Dermis blood vessel endothelial cell (primary cell): ENCODE measurements at places on chromosomes 6 and 20. TPM values are rescaled to one million over a fixed set of nuclear protein-coding genes. Genes with fewer than 3 reads are reported as not detected.

GRCh38 chr6:142819603-142820337, 125.2 kb downstream of the HIVEP2 start:
- DNase-seq, result peak; percentile 94

DNA sequence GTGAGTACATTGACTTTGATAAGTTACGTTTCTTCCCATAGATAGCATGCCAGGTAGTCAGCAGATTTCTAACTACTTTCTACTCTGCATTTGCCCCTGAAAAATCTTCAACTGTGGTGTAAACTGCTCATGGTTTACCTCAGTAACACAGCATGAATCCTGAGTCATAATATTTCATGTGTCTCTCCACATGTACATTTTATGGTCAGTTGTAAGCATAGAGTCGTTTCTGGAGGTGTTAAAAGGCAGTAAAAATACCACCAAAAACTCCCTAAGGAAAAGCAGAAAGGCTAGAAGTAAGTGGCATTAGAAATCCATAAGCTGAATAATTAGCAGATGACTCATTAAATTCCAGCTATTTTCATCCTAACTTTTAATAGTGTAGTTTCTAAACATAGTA, 4.1 kb upstream of the GPR63 start:
- DNase-seq, result no peak

DNA sequence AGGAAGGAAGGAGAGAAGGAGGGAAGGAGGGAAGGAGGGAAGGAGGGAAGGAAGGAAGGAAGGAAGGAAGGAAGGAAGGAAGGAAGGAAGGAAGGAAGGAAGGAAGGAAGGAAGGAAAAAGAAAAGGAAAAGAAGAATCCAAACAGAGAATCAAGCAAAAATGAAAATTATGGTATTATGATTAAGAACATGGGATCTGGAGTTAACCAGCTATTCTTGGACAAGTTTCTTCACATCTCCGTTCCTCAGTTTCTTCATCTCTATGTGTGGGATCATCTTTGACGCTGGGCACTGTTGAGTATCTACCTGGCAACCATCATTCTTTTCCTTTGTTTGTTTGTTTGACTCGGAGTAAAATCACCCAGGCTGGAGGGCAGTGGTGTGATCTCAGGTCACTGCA, 71.6 kb downstream of the ZNF217 start:
- DNase-seq, result no peak

GRCh38 chr20:37294262-37294981, 5.0 kb downstream of the MANBAL start:
- no peak for DNase-seq

- no peak for DNase-seq
These were observed 203.8 kb upstream of the PCSK2 start for GRCh38 chr20:17023036-17023435.

GRCh38 chr6:154179434-154179833, 140.4 kb downstream of the OPRM1 start:
- no peak for DNase-seq

DNA sequence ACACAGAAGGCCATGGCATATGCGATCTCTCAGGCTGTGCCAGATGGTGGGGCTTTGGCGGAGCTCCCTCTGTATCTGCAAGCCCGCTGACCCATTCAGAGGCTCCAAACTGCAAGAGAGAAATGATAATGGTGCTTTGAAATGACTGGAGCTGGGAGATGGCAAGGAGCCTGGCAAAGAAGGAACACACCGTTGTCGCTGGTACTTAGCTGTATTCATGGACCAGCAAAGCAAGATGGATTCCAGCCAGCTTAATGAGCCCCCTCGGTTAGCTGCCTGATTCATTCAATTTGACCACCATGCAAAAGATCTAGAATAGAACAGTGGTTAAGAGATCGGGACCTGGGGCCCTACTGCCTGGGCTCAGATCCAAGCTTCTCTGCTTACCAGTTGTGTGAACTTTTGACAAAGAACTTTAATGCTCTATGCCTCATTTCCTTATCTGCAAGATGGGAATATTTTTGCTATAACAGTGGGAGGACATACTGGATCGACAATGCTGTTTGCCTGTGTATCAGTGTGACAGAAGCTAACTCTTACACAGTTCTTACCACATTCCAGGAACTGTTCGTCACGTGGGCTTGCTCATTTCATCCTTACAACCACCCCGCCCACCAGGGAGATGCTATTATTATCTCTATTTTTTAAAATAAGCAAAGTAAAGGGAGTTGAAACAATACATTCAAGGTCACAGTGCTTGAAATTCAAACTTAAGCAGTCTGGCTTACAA, 317.8 kb upstream of the SULF2 start:
- DNase-seq, result peak; percentile 26

DNA sequence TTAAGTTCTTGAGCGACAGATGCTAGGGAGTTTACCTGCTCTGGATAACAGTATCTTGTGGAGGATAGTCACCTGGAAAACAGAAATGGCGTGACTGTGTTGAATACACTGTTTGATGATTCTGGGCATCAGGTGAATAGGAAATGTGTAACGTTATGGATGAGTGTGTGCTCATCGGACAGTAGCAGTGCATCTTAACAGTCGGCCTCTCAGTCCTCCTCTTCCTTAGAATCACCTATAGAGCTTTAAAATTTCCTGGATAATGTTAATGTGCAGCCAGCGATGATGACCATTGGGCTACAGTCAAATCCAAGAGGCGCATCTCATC, 217.7 kb downstream of the OR2B2 start:
- no peak for DNase-seq

DNA sequence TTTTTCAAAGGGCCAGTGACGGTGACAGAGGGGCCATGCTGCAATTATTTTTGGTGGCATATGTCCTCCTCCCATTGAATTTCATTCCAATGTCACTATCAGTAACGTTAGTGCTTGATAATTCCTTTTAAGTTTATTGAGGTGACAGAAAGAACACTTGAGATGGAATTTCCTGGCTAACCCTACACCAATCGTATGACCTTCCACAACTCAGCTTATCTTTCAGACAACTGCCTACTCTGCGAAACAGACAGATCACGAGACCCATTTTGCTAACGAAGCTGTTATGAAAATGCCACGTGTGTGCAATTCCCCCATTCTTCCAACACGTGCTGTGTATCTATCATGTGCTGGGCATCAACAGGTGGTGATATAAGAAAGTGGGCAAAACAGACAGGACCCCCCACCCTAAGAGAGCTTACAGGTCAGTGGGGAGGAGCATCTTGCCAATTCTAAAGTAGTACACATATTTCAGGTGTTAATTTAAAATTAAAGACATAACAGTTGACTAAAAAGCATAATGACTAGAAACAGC, 113.0 kb downstream of the IRF4 start:
- DNase-seq, result no peak

GRCh38 chr20:36115925-36116324, 38.6 kb upstream of the EPB41L1 start:
- no peak for DNase-seq

- no peak for DNase-seq
These were observed 64.9 kb downstream of the FNDC1 start for GRCh38 chr6:159234102-159234553.

DNA sequence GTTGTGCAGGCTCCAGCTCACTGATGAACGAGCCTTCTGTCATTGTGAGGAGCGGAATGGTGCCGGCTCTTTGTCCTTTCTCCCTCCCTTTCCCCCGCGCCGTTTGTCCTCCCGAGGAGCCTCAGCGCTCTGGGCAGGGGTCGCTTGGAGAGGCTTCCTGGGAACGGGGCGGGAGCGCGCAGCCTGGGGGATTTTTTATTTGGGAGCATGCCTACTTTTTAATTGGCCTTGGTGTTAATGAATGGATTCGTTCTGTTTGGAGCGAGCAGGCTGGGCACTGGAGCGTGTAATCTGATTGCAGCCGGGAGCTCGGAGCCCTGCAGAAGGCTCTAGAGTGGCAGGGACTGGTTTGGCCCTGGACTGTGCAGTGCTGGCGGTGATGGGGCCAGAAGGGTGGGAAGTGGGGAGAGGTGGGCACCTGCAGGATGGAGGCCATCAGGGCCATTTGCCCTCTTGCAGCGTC, 118.8 kb downstream of the CDH4 start:
- no peak for DNase-seq

GRCh38 chr6:2369606-2370005, 124.2 kb upstream of the GMDS start:
- no peak for DNase-seq

DNA sequence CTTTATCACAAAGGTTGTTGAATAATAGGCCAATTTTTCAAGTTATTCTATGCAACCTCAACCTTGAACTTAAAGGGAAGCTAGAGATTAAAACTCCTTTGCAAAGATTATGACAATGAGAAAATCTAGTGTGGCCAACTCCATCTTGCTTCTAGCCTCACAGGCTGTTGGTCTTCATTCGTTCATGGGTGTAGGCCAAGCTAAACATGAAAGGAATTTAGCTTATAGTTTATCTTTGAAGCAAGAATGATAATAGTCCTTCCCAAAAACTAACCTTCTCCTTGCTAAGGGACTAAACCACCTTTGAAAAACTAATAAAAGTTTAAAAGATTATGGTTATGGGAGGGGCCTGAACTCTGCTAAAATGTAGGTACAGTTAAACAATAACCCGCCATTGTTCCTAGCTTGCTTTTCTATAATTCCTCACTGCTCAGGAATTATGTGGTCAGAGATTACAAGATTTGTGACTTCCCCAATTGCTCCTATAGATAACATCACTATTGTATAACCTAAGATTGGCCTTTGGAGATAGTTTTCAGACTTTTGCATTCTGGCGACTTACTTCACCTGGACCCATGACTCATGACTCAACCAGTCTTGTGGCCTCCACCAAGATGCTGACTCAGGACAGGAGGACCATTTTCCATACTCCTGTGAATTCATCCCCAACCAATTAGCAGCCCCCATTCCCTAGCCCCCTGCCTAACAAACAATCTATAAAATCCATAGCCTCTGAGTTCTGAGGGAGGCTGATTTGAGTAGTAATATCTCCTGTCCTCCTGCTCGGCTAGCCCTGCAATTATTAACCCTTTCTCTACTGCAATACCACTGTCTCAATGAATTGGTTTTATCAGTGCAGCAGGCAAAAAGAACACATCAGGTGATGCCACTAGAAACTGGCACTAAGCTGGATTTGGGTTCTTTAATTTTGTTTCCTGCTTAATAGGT, 154.5 kb downstream of the CD83 start:
- DNase-seq, result no peak

The MTFR2 gene
- 1.2 and 3.4 TPM in 2 replicates for total RNA-seq

The SCUBE3 gene
- total RNA-seq, result 0.85 and 1.7 TPM in 2 replicates

The FUT9 gene
- not detected in 2 replicates for total RNA-seq

The SYCP2 gene
- total RNA-seq, result 1.7 and 3.1 TPM in 2 replicates

The TREML2 gene
- not detected in 2 replicates for total RNA-seq

The GLP1R gene
- total RNA-seq, result not detected in 2 replicates

The CRIP3 gene
- total RNA-seq, result 0.34 TPM in 1 of 2 replicates, not detected in the other

The TMEM74B gene
- total RNA-seq, result 0.34 and 0.60 TPM in 2 replicates

The TCF19 gene
- total RNA-seq, result 15.8 and 39.1 TPM in 2 replicates

The ADGB gene
- not detected in 2 replicates for total RNA-seq

The RTEL1 gene
- total RNA-seq, result 13.4 and 17.9 TPM in 2 replicates

The PAK5 gene
- total RNA-seq, result under 0.01 TPM in 1 of 2 replicates, not detected in the other

The GRM1 gene
- total RNA-seq, result 0.05 TPM in 1 of 2 replicates, not detected in the other

The FAM217A gene
- total RNA-seq, result not detected in 2 replicates

The ROMO1 gene
- 104 and 241 TPM in 2 replicates for total RNA-seq
